Stimulated activated CD4-positive, alpha-beta T cell treated with anti-CD3 and anti-CD28 coated beads, TNF-alpha, amount 100 ng/mL, for 1 hour (primary cell): ENCODE measurements at places on chromosomes 2 and 18.

DNA sequence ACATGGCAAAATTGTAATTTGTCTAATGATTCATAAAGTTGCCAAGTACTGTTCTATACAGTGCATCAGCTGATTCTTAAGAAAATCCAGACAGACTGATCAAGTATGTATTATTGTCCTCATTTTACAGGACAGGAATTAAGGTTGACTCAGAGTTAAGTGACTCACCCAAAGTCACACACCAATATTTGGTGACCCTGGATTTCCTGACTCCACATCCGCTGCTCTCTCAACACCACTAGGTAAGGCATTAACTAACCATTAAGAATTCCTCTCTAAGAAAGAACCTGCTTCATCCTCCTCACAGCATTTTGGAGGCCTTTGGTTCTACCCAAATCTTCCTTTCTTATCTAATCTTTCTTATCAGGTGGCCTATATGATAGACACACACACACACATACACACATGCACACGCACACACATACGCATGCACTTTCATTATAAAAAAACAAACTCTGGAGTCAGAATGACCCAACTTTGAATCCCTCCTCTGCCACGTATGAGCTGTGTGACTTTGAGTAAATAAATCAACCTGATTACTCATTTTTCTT, 150.8 kb downstream of the ANKRD44 start:
- no peak for DNase-seq

DNA sequence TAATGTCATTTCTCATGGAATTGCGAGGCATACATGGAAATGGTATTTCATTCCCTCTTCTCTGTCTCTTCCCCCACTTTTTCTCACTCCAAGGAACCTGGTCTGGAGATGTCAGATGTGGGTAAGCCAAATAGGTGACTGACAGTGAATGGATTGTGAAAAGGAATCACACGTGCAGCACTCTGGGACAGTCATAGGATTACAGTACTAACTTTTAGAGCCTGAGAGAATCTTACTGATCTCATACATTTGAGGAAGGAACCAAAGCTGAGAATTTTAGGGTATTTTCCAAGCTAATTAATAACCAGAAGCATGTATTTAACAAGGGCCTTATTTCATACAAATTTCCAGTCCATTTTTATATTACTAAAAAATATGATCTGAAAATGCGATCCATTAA, 58.1 kb upstream of the ERBB4 start:
- no peak for DNase-seq

- no peak for DNase-seq
These were observed 124.9 kb upstream of the SMAD2 start for GRCh38 chr18:48055351-48055750.

GRCh38 chr2:16330982-16331381, 334.7 kb downstream of the CYRIA start:
- no peak for DNase-seq

DNA sequence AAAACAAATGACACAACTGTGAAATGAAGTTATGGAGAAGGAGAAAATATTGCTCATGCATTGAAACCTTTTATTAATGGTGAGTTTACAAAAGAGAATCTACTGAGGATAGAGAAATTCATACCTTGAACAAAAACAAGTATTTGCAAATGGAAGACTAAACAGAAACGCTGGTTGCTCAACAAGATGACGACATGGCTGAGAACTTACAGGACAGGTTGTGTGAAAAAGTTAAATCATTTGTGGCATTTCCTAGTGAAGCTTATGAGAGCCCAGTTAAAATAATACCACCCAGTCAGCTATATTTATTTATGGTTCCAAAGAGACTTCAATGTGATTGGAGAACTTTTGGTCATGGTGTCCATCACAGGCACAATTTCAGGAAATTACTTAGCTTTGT, 148.6 kb upstream of the PKDCC start:
- no peak for DNase-seq

GRCh38 chr18:76402026-76402990, 92.7 kb downstream of the ZNF516 start:
- no peak for DNase-seq

DNA sequence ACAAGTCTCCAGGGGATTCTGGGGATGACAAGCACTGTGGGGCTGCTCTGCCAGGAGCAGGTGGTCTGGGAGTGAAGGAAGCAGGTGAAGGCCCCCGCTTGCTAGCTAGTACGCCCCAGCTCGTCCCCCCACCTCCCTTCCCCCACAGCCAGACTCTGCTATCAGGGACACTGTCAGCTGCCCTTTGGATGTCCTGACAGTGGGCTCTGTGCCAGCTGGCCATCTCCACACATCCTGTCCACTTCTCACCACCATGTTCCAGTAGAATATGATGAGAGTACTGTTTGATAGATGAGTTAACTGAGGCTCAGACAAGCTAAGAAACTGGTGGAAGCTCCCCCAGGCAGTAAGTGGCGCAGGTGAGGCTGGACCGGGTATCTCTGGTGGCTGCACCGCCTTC, 276.2 kb downstream of the CELF4 start:
- DNase-seq, result no peak

- no peak for DNase-seq
These were observed 18.7 kb downstream of the C2orf92 start for GRCh38 chr2:97688062-97688827.

- no peak for DNase-seq
These were observed 1.5 kb downstream of the EPAS1 start for GRCh38 chr2:46298522-46299353.

DNA sequence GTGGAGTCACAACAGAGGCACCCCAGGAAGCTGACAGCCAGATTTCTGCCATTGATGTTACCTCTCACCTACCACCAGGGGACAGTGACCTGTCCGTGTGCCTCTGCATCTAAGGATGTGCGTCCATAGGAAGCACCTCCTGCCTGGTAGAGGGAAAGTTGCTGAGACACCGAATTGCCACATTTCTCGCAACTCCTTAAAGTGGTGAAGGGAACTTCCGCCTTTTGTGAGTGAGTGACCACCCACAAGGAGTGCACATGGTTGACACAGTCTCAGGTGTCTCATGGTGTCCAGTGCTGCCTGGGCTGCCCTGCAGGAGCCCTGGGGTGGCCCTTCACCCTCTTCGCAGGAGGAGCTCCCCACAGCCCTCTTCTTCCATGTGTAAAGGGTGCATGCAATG, 201.8 kb downstream of the GBX2 start:
- DNase-seq, result no peak

- DNase-seq, result no peak
These were observed 30.6 kb downstream of the APOB start for GRCh38 chr2:21013043-21013816.

- no peak for DNase-seq
These were observed 46.4 kb upstream of the GULP1 start for GRCh38 chr2:188245230-188245629.

DNA sequence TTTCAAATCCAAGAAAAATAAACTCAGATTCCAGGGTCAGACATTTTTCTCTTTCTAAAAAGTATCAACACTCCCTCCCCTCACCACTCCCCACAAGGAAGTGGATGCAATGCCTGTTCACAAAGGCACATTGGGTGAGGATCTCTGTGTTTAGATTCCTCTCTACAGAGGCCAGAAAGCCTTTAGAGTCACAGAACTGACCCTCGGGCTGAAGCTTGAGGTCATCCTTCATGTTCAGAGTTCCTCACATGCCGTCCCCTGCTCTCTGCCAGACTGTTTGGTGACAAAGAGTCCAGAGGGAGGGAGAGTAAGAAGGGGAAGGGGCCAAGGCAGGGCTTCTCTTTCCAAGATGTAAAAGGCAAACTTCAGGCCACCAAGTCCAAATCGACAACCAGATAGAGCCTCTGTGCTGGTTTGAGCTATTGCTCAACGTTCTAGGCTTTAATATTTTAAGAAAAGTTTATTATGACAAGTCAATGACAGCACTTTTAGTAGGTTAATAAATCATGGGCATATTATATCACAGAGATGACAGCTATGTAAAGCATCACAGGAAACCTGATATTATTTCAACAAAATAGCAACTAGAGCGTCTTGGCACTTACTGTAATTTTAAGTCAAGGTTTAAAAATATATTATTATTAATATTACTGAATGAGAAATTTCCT, 269.4 kb downstream of the ETAA1 start:
- DNase-seq, result no peak

DNA sequence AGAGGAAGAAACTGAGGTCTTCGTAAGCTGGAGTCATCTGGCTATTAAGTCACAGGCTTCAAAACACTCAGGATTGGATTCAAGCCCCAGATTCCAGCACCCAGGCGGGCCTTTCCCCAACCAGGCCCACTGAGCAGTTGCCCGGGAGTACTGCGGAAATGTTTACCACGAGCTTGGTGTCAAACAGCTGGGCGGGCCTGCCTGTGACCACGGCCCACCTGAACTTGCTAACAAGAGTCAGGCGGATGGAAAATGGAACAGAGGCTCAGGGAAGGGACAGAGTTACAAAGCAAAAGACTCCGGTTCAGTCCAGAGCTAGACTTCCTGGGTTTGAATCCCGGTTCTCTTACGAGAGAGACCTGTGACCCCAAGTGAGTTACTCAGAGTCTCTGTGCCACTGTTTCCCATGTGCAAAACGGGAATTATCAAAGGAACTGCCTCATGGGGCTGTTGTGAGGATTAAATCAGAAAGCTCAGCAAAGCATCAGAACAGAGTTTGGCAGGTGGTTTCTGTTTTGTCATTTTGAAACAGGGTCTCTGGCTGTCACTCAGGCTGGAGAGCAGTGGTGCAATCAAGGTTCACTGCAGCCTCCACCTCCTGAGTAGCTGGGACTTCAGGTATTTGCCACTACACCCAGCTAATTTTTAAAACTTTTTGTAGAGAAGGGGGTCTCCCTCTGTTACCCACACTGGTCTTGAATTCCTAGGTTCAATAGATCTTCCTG, 49.0 kb upstream of the TFCP2L1 start:
- DNase-seq, result no peak

- no peak for DNase-seq
These were observed 286.5 kb upstream of the CRIM1 start for GRCh38 chr2:36069074-36069473.

- no peak for DNase-seq
These were observed 506.7 kb downstream of the CMPK2 start for GRCh38 chr2:6358985-6359384.

GRCh38 chr18:24108641-24109040, 30.2 kb upstream of the CABYR start:
- DNase-seq, result no peak

GRCh38 chr2:202375033-202375608, 1.0 kb upstream of the BMPR2 start:
- DNase-seq, result no peak

DNA sequence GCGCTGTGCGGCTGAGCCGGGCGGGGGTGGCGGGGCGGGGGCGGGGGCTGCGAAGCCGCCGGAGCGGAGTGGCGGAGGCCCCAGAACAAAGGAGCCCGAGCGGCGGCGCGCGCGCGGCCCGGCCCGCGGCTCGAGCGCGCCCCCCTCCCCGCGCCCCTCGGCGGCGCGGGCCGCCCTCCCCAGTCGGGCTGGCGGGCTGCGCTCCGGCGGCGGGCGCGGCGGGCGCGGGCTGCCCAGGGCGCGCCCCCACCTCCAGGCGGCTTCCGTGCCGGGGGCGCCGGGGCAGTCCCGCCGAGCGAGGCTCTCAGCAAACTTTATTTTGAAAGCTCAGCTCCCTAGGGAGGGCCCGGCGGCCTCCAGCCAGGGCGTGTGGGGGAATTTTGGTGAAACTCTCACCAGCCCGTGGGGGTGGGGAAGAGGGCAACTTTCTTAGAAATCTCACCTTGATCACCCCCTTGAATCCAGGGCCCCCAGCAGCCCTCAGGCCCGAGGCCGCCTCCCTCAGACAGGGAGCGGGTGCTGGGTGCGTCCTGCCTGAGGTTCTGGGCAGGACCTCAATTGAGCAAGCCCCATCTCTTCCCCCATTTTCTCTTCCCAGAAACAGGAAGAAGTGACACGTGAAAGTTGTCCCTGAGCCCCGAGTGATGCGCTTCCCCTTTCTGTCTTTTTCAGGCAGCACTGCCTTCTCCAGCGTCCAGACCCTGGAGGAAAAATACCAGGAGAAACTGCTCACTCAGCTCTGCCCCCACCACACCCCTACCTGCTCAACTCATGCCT, 786 bp downstream of the TET3 start:
- DNase-seq, result no peak

GRCh38 chr2:109322641-109323040, 193.6 kb downstream of the SH3RF3 start:
- DNase-seq, result no peak

- no peak for DNase-seq
These were observed 65.4 kb upstream of the DNAJC10 start for GRCh38 chr2:182650704-182651103.
